ENCODE measurements at places on chromosomes 1 and 21.

DNA sequence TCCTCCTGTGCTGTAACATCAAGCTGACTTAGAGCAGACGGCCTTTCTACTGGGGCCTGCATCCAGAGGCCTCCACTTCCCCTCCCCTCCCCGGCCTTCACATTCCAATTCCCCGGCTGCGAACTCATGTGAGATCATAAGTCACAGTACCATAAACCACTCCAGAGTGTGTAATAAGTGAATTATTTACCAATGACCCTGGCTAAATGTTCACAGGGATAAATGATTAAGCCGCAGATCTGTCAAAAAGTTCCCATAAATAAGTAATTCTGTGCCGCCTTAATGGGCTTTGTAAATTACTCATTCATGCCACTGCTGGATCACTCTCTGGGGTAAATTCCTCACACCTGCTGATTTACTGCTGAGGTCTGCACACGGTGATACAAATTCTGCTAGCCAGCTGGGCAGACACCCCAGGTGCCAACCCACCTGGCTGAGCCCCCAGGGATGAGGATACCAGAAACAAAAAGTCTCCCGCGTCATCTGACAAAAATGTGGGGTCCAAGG is 27.4 kb upstream of the KIRREL1 start:
- no peak for DNase-seq

GRCh38 chr1:215076322-215076721 is 6.2 kb upstream of the KCNK2 start:
- DNase-seq = no peak

DNA sequence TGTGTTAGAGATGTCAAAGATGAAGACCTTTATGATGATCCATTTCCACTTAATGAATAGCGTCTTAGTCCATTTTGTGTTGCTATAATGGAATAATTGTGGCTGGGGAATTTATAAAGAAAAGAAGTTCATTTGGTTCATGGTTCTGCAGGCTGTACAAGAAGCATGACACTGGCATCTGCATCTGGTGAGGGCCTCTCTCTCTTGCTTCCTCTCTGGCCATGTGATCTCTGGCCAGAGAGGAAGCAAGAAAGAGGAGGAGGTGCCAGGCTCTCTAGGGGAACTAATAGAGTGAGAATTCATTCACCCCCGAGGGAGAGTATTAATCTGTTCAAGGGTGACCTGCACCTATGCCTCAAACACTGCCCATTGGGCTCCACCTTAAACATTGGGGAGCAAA is 242.8 kb downstream of the DISC1 start:
- no peak for DNase-seq

DNA sequence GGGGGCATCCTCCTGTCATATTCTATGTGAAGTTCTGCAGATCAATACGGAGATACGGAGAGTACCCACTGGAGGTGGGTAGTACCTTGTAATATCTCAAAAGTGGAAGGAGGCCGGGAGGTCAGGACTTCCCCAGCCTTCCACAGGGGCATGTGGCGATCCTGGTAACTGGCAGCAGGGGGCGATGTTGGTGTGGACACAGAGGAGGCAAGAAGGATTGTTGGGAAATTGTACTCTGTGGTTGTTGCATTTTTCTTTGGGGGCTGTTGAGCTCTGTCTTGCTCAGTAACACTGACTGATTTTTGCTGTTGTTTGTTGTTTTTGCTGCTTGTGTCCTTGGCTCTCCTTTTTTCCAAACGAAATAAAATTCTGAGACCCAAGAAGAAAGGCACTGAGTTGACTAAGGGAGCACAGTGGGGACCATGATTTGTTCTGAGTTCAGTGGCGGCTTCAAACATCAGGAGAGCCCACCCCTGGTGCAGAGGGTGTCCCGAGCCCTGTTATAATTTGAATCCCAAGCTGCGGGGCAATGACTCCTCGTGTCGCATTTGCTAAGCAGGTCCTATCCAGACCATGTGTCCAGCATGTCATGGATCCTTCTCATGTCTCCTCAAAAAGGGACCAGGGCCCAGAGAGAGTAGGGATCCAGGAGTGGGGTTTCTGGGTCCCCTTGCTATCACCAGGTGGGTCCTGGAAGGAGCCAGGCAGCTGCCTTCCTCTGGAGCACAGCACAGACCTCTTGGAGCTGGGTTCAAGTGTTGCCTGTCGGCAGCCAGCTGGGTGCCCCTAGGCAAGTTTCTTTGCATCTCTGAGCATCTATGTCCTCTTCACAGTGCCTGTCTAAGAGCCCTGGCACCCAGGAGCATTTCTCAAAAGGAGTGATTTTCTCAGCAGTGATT is 22.8 kb downstream of the LHX4 start:
- no peak for DNase-seq

DNA sequence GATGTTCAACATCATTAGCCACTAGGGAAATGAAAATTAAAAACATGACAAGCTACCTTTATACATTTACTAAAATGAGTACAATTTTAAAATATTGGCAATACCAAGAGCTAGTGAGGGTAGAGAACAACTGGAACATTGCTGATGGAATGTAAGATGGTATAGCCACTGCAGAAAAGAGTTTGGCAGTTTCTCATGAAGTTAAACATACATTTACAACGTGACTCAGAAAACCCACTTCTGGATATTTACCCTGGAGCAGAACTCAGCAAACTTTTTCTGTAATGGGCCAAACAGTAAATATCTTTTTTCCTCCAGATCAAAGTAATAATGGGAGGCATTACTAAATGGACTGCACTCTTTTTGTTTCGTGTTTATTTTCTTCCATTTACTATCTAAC is 22.1 kb downstream of the LPGAT1 start:
- DNase-seq = no peak

GRCh38 chr1:214685906-214686305 is 82.9 kb downstream of the CENPF start:
- no peak for DNase-seq

GRCh38 chr1:9909234-9910046 is 629 bp downstream of the CTNNBIP1 start:
- DNase-seq = no peak

DNA sequence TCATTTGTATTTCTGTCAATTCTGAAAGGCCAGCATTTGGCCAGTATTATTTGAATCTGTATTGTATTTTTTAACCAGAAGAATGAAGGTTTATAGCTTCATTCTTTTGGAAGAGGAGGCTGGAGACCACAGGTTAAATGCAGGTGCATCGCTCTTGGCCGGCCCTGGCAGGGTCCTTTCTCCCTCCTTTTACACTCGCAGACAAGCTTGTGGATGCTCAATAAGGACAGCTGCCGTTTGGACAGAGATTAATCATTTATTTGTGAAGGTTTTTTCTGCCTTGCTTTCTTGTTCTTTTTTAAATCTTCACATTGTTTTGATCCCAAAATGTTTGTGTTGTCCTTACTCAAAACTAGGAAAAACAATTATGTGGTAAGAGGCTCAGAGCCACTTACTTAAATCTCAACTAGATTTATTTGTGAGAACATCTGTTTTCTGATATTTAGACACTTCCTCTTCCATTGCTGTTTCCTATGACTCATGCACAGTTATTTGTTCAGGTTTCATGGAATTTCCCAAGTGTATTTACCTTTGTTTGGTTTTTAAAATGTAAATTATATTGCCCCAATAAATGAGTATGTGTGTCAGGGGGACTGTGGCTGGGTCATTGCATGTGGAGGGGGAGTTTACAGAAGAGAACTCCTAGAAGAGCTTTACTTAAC is 46.7 kb upstream of the LAMC2 start:
- DNase-seq = no peak

GRCh38 chr1:167479331-167479979 is 38.9 kb downstream of the CD247 start:
- DNase-seq = no peak

DNA sequence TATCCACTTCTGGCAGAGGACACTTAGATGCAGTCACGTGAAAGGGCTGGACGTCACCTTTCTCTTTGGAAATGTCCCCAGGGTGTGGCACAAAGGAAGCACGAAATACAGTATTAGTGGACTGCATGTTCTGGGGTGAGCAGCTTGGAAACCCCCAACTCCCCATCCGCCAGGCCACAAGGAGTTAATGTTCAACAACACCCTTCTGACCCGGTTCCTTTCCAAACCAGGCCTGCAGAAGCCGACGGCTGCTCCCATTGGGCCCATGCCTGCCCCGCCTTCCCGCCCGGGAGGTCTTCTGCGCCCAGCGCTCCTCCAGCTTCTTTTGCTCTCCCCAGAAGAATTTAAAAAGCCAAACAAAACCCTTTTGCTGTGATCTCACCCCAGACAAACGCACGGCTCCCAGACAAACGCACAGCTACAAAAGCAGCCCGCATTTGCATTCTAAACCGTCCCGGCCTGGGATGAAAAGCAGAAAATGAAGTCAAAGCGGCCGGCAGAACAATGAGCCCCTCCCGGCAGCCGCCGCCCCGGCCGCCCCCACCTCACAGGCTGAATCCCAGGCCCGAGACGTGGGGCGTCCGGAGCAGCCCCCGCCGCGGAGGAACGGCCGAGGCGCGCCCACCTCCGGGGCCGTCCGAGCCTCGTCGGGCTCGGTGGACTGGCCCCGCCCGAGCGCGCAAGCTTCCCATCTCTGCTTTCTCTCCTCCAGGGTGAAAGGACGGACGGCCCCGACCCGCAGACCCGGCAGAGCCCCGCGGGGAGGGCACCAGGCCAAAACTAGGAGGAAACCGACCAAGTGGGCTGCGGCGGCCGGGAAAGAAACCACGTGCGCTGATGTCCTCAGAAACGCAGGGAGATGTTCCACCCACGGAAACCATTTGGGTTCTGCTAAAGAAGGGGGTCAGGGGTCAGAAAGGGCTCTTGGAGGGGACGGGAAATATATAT is 101.9 kb downstream of the PLPP3 start:
- no peak for DNase-seq

- no peak for DNase-seq
These were observed 96.8 kb upstream of the C1orf105 start for GRCh38 chr1:172323686-172324085.

DNA sequence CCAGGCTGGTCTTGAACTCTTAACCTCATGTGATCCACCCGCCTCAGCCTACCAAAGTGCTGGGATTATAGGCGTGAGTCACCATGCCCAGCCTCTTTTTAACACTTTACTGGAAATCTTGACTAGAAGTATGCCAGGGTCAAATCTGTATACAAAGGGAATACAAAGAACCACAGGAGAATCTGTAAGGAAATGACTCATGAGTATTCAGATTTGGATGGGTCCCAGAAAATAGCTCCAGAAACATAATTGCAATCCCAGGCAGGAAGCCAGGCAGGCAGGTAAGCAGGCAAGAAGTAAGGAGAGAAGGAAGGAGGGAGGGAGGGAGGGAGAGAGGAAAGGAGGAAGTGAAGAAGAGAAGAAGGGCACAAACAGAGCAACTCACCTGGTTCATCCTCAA is 22.8 kb upstream of the TIAM1 start:
- no peak for DNase-seq

DNA sequence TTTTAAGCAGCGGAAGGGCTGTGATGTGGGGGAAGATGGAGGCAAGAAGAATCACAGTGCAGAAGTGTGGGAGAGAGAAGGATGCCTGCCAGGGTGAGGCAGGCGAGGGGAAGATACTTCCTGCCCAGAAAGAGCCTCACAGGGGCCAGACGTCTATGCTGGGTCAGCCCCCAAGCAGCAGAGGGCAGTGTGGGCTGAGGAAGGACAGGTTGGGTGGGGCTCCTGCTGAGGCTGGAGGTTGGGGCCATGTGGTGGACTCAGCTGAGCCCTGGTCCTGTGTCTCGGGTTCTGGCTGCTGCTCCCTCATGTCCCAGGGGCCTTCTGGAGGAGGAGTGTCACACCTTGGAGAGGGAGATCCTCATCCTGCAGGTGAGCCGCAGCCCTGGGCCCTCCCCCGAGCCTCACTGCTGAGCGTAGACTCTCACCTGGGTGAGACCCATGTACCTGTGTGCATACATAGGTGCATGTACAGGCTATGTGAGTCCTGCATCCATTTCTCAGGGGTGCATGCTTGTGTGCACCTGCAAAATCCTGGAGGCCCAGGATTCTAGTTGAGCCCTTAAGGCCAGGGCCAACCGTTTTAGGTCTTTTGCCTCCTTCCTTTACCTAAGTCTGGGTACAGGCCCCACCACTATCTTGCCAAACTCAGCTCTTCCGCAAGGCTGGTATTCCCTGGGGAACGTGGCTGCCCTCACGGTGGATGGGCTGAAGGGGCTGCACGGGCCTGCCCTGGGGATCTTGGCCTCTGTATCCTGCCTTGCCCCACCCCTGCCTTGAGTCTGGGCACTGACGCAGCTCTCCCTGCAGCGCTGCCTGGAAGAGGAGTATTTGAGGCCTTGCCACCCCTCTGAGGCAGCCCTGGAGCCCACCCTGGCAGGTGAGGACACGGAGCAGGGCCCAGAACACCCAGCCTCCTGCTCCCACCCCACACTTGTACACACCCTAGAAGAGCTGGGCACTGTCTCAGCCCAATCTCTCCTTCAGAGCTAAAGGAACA is 3.7 kb downstream of the CCDC24 start:
- no peak for DNase-seq

- DNase-seq = no peak
These were observed 324.8 kb upstream of the C1orf174 start for GRCh38 chr1:4224684-4225467.

GRCh38 chr21:15121655-15122120 is 56.9 kb upstream of the NRIP1 start:
- DNase-seq = no peak

Data from NCI-H1417 treated with DMSO at 0.1 percent for 48 hours (cell line).